NCI-H2029 (cell line): ENCODE measurements at places on chromosomes 1 and 21.

DNA sequence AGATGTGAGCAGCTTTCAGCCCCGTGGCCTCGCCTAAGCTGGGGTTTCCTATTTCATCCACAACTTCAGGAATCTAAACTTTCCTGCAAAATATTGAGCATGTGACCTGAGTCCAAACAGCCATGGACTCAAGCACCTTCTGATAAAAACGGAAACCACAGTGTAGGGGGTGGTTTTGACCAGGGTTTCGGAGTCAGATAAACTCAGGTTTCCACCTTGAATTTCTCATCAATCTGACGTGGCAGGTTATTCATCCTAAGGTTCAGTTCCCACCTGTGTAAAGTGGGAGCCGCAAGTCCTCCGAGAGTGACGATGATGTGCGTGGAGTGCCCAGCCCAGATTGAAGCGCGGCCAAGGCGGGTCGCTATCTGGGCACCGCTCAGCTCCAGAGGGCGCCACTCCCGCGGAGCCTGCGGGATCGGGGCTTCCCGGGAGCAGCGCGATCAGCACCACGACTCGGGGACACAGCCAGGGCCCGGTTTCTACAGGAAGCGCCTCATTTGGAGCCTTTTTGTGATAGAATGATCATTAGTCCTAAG, 871 bp upstream of the ETS2 start:
- peak; percentile 57 for DNase-seq

- DNase-seq = no peak
Observed at GRCh38 chr21:38380481-38381137, 117.7 kb downstream of the ERG start.

DNA sequence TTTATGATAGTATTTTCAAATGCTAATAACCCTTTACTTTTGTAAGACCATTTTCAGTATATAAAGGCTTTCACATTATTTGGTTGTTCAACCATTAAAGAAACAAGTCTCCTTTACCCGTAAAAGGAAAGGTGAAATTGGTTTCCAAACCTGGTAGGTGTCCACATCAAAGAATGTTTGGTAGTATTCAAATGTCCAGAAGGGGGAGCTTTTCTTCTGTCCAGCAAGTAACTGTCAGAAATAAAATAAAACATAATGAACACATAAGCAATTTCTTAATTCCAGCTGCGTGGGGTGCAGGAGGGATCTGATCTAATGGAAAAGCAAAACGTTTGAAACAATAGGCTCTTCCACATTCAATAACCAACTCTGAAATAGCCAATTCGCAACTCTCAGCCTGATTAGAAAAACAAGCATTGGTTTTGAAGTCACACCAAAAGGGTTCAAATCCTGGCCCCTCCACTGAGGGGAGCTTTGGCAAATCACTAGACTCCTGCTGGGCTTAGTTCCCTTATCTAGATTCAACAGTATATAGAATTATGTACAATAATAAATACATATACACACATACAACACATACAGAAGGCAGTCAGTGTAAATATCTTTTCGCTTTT, 11.0 kb downstream of the YIPF1 start:
- DNase-seq = peak; percentile 70

- DNase-seq = no peak
Observed at GRCh38 chr1:223678841-223679240, 13.3 kb upstream of the CAPN8 start.

DNA sequence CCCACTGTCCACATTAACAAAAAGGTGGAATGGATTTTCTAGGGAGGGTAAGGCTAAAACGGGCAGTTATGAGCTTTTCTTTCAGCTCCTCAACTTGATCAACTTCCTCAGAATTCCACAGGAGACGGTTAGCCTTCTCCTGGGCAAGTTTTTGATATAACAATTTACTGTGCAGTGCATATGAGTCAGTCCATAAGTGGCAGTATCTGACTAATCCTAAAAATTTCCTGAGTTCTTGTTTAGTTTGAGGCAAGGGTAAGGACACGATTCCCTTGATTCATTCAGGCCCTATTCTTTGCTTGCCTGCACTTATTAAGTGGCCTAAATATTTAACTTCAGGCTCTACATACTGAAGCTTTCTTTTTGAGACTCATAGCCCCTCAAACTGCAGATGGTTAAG, 6.2 kb upstream of the AADACL3 start:
- DNase-seq = no peak

DNA sequence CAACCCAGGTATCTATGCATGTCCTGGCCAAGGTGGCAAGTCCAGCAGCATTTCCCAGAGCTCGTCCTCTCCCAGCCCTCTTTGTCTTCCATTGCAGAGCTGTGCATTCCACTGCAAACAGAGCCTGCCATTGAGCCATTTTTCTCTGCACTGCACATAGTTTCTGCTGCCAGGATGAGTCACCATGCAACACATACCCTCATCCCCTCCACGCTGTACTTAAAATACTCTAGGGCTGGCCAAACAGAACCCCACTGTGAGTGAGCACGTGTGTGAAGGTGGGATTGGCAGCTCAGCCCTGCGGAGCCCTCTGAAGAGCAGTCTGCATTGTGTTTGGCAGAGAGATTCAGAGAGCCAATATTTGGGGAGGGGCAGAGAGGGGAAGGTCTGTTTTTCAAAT, 3.9 kb upstream of the ATP1B1 start:
- DNase-seq = peak; percentile 50

- DNase-seq = no peak
Observed at GRCh38 chr21:29232530-29233255, 66.0 kb upstream of the BACH1 start.

- peak; percentile 32 for DNase-seq
Observed at GRCh38 chr1:207868774-207869721, 41.9 kb downstream of the CD34 start.

DNA sequence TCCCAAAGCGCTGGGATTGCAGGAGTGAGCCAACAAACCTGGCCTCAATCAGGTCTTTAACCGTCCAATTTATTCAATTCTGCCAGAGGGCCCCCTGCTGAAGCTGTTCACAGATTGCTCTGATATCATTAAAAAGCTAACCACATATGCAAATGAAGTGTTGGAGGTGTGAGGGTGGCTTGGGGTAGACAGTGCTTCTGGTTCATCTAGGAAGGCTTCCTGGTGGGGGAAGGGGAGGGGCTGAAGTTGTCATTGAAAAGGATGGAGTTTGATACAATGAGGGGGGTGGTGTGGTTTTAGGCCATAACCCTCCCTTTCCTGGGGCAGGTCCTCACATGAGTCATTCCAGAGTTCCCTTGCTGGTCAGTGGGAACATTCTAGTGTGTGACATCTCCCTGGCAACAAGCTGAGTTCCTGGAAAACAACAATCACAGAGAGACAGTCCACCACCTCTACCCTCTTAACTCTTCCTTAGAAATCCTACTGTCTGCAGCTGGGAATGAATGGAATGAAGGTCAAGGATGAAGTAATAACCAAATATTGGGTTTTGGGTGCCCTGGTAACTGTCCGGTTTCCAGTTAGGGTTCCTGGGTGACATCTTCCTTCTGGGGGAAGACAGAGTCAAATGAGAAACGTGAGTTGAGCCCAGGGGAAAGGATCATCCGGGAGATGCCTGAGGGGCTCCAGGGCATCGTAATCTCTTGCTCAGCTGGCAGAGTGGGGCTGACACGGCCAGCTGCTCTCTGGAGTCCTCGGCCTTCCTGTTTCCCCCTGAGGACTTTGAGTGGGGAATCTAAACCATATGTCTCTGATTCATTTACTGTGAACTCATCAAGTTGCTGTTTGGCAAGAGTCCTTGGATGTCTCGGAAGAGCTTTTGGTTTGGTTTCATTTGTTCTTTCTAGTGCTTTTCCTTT, 32.2 kb downstream of the BATF3 start:
- no peak for DNase-seq

DNA sequence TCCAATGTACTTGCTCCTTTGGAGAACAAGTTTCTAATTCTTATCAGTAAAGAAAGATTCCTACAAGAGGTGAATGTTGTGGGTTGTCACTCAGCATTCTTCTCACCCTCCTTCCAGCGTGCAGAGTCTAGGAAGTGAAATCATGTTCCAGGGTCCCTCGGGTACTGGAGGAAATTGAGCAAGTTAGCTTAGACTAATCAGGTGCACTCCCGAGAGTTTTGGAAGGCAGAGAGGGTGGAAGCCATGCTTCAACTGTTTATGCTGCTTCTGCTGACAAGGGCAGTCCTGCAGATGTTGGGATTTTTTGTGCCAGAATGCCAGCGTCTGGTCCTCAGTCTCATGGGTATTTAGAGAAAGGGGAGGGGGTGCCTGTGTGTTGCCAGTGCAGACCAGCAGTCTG, 5.3 kb upstream of the C1orf115 start:
- DNase-seq = no peak

- no peak for DNase-seq
Observed at GRCh38 chr1:241105147-241105546, 251.9 kb downstream of the RGS7 start.

DNA sequence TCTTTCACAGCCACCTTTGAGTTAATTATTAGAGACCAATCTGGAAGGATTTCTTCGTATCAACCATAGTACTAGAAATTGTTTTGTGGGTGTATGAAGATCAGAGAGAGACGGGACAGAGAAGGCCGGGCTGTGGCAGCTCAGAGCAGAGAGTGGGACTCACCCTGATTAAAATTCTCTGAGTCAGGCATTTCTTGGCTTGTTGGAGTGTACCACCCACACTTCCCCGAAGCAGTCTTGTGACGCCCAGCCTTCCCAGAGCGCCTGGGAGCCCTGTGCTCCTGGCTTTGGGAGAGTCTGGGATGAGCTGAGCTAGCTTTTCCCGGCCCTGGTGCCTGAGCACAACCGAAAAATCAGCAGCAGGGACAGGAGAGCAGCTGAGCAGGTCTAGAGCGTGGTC, 19.4 kb downstream of the PLEKHM2 start:
- DNase-seq = no peak

- no peak for DNase-seq
Observed at GRCh38 chr1:33088119-33088906, 7.4 kb downstream of the AZIN2 start.

- no peak for DNase-seq
Observed at GRCh38 chr1:107344268-107344760, 203.5 kb downstream of the NTNG1 start.

DNA sequence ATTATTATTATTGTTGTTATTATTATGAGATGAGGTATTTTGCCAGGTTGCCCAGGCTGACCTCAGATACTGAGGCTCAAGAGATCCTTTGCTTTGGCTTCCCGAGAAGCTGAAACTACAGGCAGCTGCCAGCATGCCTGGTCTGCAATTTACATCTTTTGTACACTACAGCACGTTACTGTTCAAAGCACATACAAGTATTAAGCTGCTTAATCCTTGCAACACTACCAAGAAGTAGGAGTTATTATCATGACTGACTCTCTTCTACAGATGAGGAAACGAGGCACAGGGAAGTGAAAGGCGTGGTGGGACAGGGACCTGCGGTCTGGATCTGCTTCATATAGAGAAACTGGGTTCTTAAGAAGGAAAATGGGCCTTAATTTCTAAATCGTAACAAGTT, 11.6 kb downstream of the ERG start:
- peak; percentile 32 for DNase-seq
